Stimulated activated CD4-positive, alpha-beta T cell treated with anti-CD3 and anti-CD28 coated beads, Interleukin-1b, Interleukin-23, amount 100 ng/mL, for 48 hours (primary cell): ENCODE measurements at places on chromosomes 3 and 15.

GRCh38 chr15:58761010-58761388 is 10.1 kb upstream of the MINDY2 start:
- DNase-seq, result no peak

DNA sequence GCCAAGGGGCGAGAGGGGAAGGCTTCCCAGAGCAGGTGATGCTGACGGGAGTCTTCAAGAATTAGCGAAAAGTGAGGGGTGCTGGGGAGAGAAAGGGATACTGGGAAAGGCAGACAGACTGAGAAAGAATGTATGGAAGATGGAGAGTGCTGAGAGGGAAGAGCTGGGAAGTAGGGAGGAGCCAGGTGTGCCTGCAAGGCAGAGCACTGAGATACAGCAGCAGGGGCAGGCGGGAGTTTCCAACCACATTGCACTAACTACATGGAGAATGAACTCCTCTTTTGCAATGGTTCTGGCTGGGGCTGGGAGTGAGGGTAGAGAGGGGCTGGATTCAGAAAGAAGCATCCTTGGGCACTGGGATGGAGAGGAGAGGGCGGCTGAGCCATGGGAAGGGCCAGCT is 16.0 kb upstream of the CRABP1 start:
- no peak for DNase-seq

- no peak for DNase-seq
Observed at GRCh38 chr15:81942655-81943195, 103.1 kb downstream of the MEX3B start.

- no peak for DNase-seq
Observed at GRCh38 chr15:39478996-39479395, 101.9 kb upstream of the THBS1 start.

GRCh38 chr3:60552581-60552980 is 698.7 kb downstream of the FHIT start:
- no peak for DNase-seq
